Umbilical cord (tissue), 2 donors: ENCODE measurements at places on chromosomes 11 and 22. TPM values are rescaled to one million over a fixed set of nuclear protein-coding genes. Genes with fewer than 3 reads are reported as not detected.

Gene NXPE1
- total RNA-seq: 2.2 TPM

Gene OR4C16
- total RNA-seq: 9.6 TPM

Gene TMPRSS13
- 0.72 TPM for total RNA-seq

Gene PHETA2
- total RNA-seq: 15.4 TPM

Gene HBG1
- total RNA-seq: 278 TPM

Gene PNPLA3
- total RNA-seq: 0.48 TPM

Gene OR8D4
- 2.4 TPM for total RNA-seq

Gene LIF
- total RNA-seq: 1.7 TPM

Gene LAYN
- total RNA-seq: 8.7 TPM

Gene MCAM
- 879 TPM for total RNA-seq

Gene SESN3
- total RNA-seq: 59.7 TPM

Gene ANO9
- 5.1 TPM for total RNA-seq

Gene B4GALNT4
- total RNA-seq: 7.2 TPM

Gene PTPN5
- total RNA-seq: 4.8 TPM

Gene ISX
- total RNA-seq: not detected

Gene DBX1
- not detected for total RNA-seq

- no peak for DNase-seq
Measured at GRCh38 chr11:56887940-56888339, 100.8 kb upstream of the OR5AK2 start.

DNA sequence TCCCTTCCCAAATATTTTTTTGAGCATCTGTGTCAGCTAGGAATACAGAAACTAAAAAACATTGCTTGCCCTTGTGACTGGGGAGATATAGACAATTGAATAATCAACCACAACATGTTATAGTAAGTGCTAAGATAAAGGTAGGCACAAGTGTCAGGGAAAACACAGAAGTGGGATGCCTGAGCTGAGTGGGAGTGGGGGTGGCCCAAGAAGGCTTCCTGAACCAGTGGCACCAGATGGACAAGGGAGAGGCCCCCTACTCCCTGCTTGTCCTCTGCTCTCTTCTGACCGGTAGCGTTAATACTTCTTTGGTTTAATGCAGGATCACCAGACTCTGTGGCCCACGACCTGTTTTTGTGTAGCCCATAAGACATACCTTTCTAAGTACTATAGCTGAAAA, 48.8 kb downstream of the PACS1 start:
- DNase-seq: no peak

- DNase-seq: no peak
Measured at GRCh38 chr11:129722529-129722928, 93.1 kb upstream of the TMEM45B start.

- DNase-seq: peak; percentile 85
Measured at GRCh38 chr11:79276736-79277325, 164.0 kb downstream of the TENM4 start.

DNA sequence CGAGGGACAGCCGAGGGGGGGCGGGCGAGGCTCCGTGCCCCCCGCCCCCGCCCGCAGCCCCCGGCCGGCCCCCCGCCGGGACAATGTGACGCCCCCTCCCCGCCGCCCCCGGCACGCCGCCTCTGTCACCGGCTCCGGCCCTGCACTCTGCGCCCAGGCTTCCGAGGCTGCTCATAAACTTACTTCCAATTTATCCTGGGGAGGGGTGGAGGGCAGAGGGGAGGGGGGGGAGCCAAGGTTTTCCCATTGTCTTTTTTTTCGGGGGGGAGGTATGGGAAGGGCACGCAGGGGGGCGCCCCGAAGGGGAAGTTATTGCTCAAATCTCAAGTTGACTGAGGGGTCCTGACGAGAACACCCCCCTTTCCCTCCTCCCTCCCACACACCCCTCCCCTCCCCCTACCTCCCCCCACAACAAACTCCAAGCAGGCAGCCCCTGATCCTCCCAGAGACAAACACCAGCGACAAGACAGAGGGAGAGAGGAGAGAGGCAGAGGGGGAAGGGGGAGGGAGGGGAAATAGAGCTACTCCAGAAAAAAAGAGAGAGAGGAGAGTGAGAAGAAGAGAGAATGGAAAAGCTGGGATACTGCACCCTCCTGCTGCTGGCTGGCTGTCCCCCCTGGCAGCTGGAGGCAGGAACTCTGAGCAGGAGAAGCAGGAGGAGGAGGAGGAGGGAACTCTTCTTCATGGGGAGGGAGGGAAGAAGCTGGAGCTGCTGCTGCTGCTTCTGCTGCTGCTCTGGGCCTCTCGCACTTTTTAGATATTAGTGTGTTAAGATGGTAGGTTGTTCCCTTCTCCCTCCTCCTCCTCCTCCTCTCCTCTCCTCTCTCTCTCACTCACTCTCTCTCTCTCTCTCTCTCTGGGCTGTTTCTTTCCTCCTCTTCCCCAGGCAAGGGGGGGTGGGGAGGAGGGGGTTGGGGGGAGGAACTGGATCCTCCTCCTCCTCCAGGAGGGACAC, 631 bp downstream of the PHF21A start:
- peak; percentile 95 for DNase-seq

GRCh38 chr11:78048561-78048960, 15.1 kb upstream of the THRSP start:
- no peak for DNase-seq

DNA sequence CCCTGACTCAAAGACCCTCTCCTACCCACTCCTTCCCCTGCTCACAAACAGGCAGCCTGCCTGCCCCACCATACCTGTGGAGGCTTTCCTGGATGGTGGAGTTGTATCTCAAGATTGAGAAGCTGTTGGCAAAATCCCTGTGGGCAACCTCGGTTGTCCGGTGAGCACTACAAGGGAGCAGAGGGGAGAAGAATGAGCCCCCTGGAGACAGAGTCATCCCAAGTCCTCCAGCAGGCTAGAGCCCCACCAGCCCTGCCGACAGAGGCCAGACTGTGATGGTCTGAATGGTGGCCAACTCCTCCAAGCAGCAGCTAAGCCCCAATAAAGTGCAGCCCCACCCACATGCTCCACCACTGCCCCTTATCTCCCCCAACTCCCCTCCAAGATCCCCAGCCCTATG, 17.5 kb downstream of the TMPRSS13 start:
- no peak for DNase-seq

DNA sequence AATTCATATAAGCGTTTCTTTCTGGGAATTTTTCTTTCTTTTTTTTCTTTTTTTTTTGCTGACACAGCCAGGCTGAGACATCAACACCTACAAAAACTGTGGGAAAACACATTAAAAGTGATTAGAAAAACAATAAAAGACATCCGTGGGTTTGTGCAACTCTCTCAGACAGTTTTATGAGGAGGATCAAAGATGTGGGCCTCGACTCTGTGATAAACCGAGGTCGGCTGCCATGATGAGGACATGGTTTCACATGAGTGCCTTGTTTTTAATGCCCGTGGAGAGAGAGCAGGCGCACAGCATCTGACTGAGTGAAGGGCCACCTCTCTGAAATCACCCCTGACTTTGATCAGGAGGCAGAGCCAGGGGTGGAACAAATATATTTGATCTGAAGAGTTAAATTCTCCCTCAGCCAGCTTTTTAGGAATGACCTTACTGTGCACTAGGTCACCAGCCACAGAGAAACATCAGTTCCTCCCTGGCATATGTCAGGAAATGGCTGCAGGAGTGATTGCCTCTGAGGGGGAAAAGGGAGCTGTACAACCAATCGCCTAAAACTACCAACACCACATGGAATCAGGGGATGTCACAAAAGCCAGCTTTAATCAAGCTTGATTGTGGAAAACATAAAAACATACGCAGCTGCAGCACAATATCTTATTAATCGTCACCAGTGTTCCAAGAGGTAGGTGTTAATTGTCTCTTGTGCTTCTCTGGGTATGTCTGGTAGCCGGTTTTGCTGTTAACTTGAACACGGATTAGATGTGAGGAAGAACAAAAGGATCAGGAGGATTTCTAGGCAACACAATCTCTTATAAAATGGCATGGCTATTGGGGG, 164.7 kb downstream of the MAML2 start:
- no peak for DNase-seq

- DNase-seq: no peak
Measured at GRCh38 chr11:8947230-8947943, 4.6 kb upstream of the ASCL3 start.

DNA sequence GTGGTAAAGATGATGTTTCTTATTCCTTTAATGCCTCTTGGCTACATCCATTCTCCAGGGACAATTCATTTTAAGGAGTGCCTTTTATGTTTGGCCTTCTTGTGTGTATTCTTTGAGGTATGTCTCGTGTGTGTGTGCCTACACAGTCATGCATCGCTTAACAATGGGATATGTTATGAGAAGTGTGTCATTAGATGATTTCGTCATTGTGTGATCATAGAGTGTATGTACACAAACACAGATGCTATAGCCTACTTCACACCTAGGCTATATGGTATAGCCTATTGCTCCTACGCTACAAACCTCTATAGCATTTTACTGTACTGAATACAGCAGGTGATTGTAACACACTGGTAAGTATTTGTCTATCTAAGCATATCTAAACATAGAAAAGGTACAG, 23.0 kb downstream of the ZNF202 start:
- DNase-seq: no peak

GRCh38 chr11:126006068-126006467, 56.6 kb downstream of the CDON start:
- DNase-seq: no peak

DNA sequence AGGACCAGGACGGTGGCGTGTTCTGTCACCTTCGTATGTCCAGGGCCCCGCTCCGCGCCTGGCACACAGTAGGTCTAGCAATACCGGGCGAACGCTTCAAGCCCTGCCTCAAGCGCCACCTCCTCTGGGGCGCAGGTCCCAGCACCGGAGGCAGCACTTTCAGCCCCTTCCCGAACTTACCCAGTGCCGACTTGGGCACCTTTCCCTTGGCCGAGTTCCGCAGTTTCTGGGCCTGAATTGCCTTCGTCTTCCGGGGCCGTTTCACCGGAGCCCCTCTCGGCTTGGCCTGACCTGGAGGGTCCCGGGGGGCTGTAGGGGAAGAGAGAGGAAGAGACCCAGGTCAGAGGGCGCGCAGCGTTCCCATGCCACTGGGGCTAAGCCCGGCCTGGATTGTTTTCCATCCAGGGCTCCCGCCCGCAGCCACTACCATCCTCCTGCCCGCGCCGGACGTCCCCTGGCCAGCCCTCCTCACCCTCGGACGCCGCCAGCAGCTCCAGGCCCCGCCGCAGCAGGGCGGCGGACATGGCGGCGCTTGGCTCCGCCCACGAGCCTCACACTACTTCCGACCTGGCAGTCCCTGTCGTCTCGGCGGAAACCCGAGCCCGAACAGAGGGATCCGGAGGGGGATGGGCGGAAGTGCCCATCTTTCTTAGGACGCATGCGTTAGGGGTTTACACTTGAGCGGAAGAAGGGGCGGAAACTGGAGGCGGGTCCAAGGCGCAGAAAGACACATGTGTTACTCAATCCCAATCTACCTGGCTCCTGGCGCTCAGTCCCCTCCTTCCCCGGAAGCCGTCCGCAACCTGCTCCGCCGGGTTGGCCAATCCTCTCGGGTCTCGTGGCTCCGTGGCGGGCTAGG, at the start of gene RPS19BP1:
TSS of gene RPS19BP1 (minus strand) at position 534 of the 859 bp plus-strand sequence. CDS start at position 524, 10 bp downstream.
- DNase-seq: peak; percentile 100

- DNase-seq: no peak
Measured at GRCh38 chr22:42872821-42873220, 15.7 kb upstream of the ARFGAP3 start.

- no peak for DNase-seq
Measured at GRCh38 chr11:134975866-134976376, 563.9 kb upstream of the B3GAT1 start.

DNA sequence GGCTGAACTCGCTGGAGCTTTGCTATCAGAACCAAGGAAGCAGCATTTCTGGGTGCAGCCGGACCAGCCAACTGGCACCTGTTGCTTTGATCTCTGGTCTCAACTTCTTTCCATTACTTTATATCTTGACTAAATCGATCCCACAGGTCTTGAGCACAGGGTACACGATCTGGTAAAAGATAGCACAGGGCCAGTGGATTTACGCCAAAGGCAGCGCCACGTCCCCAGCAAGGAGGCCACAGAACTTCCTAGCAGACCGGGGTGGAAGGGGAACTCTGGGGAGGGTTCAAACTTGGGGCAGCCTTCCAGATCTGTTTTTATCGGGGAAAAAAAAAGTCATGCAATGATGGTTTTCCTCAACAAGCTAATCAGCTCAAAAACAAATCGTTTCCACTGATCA, 14.0 kb downstream of the VPS37C start:
- no peak for DNase-seq

- peak; percentile 97 for DNase-seq
Measured at GRCh38 chr11:117876341-117877119, at the start of gene FXYD6. FXYD6 (minus strand) TSS chr11:117876658; CDS start chr11:117842776, 33,882 bp downstream.

- no peak for DNase-seq
Measured at GRCh38 chr11:112570333-112570732, 309.7 kb upstream of the PLET1 start.

GRCh38 chr22:24437741-24438328, 10.4 kb downstream of the ADORA2A start:
- DNase-seq: no peak

DNA sequence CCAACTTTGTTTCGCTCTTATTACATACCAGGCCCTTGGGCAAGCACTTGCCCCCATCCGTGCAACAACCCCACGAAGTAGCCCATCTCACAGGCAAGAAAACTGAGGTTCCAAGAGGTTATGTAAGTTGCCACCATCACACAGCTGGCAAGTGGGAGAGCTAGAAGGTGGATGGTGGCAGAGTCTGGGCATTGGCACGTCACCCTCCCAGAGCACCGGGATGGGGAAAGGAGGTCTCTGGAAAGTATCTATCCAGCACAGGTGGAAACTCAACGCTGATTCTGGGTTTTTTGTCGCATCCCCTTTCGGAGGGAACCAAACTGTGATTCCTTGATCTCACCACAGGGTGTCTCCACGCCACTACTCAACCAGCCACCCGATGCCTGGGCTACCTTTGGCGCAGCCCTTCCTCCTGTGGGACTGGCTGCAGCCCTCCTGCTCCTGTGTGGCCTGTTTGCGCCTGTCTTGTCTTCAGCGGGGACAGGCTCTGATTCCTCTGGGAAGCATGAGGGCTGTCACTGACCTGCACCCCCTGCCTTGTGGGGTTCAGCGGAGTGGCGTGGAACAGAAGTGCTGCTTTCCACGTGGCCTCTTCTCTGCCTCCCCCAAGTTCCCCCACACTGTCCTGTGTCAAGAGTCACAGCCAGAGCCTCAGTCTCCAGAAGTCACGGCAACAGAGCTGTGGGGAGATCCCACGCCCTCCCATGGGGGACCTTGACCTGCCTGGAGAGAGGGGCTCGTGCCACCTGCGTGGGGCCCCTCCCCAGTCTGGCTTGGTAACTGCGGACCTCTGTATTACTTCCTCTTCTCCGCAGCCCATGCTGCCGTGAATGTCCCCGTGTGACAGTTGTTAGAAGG, 34.4 kb upstream of the TRIM29 start:
- peak; percentile 75 for DNase-seq
